Activated T-cell treated with anti-CD3 and anti-CD28 coated beads for 1 hour (primary cell): ENCODE measurements at places on chromosomes 4 and X.

DNA sequence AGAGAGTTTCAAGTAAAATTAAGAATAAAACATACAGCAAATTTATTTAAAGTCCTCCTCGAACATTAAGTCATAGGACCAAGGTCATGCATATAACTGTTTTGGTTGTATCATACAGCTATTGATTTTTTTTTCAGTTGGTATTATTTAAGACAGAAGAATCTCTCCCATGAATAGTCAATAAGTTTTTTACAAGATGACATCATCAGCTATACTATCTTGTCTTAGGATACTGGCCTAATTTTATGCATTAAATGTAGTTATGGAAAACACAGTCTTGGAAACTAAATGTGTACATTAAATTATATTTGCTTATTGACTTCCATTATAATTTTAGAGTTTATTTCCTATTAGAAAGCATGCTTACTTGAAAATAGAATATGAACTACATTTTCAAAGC is 755.9 kb downstream of the PCDH19 start:
- DNase-seq, result no peak

DNA sequence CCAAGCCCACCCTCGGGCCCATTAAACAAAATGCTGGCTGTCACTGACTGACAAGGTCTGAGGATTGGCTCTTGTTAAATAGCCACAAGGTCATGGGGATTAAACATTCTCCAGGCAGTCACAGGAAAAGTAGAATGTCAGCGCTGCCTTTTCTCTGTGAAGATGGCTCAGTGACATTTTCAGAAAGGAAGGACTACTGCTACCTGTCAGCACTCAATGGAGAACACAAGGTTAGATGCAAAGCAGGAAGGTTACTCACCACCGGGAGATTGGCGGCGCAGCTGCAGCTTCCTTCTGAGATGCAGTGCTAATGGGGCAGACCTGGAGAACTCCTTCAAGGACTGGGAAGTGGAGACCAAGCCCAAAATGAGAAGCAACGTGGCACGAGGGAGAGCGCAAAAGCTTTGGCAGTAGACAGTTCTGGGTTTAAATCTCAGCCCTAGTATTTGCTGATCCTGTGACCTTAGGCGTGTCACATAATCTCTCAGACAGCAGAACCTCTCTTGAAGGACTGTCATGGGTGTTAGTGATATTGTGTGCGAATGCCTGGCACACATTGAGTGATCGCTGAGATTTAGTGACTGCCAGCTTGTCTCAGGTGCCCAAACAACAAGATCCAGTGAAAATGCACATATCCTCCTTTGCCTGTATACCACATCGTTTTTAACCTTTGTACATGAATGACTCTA is 213.1 kb upstream of the BOD1L1 start:
- no peak for DNase-seq

DNA sequence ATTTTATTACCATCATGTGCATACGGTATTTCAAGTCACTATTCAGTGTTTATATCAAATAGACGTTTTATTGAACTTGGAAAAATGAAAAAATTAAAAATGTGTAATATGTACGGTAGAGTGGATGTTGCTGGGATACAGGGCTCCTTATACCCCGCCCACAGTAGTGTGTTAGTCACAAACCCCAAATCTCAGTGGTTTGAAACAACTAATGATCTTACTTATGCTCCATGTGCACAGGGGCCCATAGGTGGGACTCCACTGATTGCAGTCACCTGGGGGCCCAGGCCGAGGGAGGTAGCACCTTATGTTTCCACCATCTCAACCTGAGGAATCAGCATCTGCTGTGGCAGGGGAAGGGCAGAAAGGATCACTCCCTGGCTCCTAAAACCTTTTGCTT is 18.1 kb downstream of the LSM6 start:
- no peak for DNase-seq

- no peak for DNase-seq
Measured at GRCh38 chr4:80422727-80423404, 87.3 kb downstream of the CFAP299 start.

GRCh38 chrX:106927023-106927422 is 6.8 kb downstream of the CLDN2 start:
- DNase-seq, result no peak

GRCh38 chr4:16158504-16158852 is 67.8 kb downstream of the TAPT1 start:
- no peak for DNase-seq

- DNase-seq, result no peak
Measured at GRCh38 chr4:152245680-152246079, 290.2 kb downstream of the FBXW7 start.

GRCh38 chr4:59869559-59869958 is 1330.6 kb upstream of the ADGRL3 start:
- no peak for DNase-seq

- no peak for DNase-seq
Measured at GRCh38 chrX:114252186-114252585, 331.7 kb upstream of the HTR2C start.
